ENCODE measurements at places on chromosomes 7 and 10.

- DNase-seq = peak; percentile 47
These were observed at the start of gene HGF for GRCh38 chr7:81769891-81770727. Gene HGF, minus strand, starts transcription at chr7:81770047. Its CDS starts 76 bp downstream, at chr7:81769971.

DNA sequence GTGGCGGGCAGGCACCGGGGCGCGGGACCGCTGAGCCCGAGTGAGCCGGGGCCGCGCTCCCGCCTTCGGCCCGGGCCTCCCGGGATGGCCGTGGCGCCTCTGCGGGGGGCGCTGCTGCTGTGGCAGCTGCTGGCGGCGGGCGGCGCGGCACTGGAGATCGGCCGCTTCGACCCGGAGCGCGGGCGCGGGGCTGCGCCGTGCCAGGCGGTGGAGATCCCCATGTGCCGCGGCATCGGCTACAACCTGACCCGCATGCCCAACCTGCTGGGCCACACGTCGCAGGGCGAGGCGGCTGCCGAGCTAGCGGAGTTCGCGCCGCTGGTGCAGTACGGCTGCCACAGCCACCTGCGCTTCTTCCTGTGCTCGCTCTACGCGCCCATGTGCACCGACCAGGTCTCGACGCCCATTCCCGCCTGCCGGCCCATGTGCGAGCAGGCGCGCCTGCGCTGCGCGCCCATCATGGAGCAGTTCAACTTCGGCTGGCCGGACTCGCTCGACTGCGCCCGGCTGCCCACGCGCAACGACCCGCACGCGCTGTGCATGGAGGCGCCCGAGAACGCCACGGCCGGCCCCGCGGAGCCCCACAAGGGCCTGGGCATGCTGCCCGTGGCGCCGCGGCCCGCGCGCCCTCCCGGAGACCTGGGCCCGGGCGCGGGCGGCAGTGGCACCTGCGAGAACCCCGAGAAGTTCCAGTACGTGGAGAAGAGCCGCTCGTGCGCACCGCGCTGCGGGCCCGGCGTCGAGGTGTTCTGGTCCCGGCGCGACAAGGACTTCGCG is 534 bp downstream of the FZD9 start:
- DNase-seq = no peak

DNA sequence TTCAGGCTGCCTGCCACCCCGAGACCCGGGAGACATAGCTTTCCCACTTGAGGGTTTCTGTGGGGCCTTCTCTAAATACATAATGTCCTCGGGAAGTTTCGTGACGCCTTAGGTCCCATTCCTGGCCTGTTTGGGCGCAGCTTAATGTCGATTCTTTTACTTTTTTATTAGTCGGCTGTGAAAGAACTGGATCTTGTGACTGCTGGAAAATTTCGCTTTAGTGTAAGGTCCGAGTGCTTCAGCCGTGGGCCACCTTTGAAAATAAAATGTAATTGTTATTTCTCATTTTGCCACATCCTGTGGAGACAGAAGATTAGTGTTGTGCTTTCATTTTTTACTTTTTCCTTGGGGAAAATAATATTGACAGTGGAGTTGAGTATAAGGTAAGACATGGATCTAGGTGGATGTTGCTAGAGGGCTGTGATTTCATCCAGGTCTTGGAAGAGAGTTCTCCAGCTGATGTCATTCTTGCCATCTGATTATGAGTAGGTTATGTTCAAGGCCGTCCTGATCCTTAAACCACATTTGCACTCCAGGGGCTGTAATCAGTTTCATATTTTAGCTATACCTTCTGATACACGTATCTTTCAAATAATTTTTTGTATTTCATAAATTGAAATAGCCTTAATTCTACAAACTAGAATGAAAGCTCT is 830 bp downstream of the RAB18 start:
- no peak for DNase-seq

- no peak for DNase-seq
These were observed 24.3 kb downstream of the SEM1 start for GRCh38 chr7:96685353-96685752.

DNA sequence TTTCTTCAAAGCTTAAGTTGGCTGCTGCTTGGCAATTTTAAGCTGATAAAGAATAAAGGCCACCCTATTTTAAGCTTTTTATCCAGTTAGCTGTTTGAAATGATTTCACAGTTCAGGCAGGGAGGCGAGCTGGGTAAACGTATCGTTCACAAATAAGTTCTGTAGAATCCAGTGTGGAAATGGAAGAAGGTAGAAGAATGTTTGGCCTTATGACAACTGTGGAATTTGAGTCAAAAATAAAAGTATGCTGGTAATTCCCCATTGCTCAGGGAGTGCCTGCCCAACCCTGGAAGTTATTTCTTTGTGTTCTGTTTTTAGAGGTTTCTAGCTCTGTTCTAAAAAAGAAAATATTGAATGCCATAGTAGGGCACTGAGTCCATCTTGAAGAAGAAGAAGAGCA is 113.1 kb downstream of the ARL4A start:
- no peak for DNase-seq

Measured in fibroblast of skin of abdomen (primary cell).